ENCODE measurements at places on chromosomes 7 and 10. TPM values are rescaled to one million over a fixed set of nuclear protein-coding genes. Genes with fewer than 3 reads are reported as not detected.

PDK4 gene
- 42.9 TPM for total RNA-seq

XRCC2 gene
- 0.81 TPM for total RNA-seq

MYL7 gene
- total RNA-seq: not detected

ZNF775 gene
- total RNA-seq: 2.3 TPM

All from cardiac atrium fibroblast (primary cell).